ENCODE measurements at places on chromosomes 7 and 10. TPM values are rescaled to one million over a fixed set of nuclear protein-coding genes. Genes with fewer than 3 reads are reported as not detected.

- no peak for ATAC-seq
These were observed 5.4 kb upstream of the SUV39H2 start for GRCh38 chr10:14873090-14873760.

DNA sequence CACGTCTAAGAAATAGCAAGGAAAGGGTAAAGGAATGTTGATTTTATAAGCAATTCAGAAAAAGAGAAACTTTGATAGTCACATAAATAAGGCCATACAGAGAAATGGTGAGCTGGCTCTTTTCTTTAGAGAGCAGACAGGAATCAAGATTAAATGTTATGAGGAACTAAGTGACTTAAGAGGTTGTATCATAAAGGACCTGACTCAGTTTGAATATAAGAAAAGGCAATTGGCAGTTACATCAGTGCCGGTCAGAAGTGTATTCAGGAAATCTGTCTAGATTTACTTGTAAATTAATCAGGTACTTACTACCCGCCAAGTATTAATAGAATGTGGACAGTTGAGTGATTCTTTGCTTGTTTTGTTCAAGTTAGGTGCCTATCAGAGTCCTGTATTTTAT, 2.1 kb downstream of the MRPL32 start:
- no peak for ATAC-seq

DNA sequence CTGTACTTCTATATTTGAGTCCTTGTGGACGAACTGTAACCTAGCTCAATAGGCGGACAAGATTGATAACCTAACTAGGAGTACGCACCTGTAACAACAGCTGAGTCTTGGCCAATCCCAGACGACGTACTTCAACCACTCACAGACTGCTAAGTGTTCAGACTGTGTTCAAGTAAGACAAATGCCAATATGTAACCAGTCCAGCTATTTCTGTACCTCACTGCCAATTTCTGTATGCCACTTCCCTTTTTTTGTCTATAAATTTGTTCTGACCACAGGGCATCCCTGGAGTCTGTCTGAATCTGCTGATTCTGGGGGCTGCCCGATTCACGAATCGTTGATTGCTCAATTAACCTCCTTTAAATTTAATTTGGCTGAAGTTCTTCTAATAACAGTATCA, 32.2 kb downstream of the HACD1 start:
- no peak for ATAC-seq

- peak; percentile 95 for ATAC-seq
These were observed 24.4 kb downstream of the GSDME start for GRCh38 chr7:24732646-24733413.

GRCh38 chr7:4266270-4267040, 415.6 kb upstream of the FOXK1 start:
- no peak for ATAC-seq

GRCh38 chr10:17199351-17199804, 2.1 kb downstream of the TRDMT1 start:
- no peak for ATAC-seq

GRCh38 chr10:101151395-101151794, 20.3 kb downstream of the TLX1 start:
- ATAC-seq: no peak

The FXYD4 gene
- not detected for total RNA-seq

DNA sequence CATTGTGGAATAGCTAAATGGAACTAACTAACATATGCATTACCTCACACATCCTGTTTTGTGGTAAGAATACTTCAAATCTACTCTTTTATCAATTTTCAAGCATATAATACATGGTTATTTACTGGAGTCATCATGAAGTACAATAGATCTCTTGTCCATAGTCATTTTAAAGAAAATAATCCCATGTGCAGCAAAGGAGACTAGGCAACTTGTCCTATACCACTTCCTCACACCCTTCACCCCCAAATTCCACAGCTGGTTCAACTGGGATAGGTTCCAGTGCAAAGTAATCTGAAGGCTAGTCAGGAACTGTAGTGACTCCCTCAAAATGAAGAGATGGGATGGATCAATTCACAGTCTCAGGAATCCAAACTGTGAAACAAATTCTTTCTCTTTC, 176.1 kb downstream of the SGMS1 start:
- no peak for ATAC-seq

DNA sequence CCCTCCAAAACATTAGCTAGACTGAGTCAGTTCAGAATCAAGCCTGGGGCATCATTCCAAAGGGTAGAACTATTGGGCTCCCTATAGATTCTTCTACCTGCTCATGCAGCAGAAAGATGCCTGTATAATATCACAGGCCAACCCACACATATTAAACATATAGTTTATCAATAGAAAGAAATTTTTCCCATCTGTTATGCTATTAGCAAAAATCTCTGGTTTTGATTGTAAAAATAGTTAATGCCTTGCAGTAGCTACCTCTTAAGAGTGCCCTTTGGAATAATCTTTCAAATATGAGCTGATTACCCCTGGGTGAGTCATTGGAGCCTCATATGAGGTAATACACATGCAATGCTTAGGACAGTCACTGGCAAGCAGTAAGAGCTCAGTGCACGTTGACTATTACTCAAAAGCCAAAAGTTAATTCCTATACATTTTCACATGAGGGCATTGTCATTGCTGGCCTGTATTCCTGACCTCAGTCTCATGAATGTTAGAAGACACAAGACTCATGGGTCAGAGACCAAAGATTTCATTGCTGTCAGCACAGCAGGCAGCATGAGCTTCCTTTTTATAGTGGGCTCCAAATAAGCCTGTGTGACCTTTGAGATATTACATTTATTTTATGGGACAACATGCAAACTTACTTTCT, 180.0 kb downstream of the FGFR2 start:
- ATAC-seq: no peak

The OLAH gene
- total RNA-seq: not detected

The C7orf57 gene
- total RNA-seq: not detected

The HOGA1 gene
- 3.7 TPM for total RNA-seq

Data from motor neuron (in vitro differentiated cells).